ENCODE measurements at places on chromosomes 6 and 20.

DNA sequence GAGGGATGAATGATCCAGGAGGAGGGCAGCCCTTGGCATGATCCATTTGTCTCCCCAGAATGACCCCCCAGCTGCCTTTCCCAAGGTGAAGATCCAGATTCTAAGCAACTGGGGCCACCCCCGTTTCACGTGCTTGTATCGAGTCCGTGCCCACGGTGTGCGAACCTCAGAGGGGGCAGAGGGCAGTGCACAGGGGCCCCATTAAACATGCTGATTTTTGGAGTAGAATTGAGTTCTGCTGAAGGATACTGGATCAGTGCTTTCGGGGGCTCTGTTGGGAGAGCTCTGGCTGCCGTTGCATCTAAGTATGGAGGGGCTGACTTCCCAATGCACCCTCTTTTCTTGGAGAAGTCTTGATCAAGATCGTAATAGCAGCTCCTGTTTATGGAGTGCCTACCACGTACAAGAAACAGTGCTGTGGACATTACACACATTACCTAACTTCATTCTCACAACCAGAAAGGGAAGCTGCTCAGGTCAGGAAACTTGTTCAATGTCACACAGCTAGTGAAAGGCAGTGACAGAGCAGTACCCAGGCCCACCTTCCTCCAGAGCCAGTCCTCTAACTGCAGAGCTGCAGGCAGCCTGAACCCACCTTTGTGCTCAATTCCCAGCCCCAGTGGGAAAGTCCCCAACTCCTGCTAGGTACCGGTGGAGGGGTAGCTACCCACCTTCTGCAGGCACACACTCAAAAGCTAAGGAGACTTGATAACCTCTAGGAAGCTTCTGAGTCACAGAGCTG, 5.4 kb downstream of the SPAG4 start:
- DNase-seq, result no peak

- DNase-seq, result no peak
These were observed 23.5 kb downstream of the TOX2 start for GRCh38 chr20:43938017-43938655.

DNA sequence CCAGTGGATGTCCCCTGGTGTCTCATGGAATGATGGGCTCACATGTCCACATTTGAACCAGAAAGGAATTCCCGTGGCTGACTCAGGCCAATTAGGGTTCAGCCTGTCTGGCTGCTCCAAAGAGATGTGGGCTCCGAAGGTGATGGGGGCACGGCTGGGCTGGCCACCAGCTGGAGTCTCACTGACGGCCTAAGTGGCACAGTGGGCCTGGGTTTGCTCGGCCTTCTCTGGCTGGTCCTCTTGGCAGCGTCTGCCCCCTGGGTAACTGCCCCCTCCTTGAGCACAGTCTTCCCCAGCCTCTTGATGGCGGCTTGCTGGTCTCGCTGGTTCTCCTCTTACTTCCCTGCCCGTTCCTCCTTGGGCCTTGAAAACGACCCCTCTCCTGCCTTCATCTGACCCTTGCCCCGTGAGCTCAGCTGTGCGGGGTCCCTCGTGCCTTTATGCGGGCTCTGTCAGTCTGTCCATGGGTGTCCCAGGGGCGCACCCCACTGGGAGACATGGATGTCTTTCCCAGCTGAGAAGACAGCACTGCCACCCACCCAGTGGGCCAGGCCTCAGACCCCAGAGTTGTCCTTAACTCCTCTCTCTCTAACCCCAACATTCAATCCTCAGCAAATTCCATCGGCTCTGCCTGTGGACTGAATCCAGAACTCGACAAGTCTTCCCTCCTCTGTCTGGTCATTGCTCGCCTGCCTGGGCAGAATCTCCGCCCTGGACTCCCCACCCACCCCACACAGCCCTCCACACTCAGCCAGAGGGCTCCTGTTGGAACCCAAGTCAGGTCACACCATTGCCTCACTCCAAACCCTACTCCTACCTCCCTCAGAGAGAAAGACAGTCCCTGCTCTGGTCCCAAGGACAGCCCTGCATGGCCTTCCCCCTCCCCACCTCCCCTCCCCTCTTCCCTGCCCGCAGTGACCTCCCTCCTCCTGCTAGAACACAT, 78.7 kb downstream of the CEBPB start:
- no peak for DNase-seq

DNA sequence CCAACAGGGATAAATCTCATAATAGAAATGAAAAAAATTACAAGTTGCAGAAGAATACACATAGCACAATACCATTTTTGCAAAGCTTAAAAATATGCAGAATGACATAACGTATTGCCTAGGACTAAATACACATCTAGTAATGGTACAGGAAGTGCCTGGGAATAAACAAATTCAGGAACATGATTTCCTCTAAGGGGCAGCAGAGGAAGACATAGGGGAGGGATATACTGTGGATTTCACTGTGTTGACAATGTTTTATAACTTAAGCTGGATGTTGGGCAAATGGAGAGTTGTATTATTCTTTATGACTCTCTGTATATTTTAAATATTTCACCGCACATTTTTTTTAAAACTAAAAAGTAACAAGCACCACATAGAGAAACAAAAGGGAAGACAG, 5.6 kb upstream of the GLO1 start:
- DNase-seq, result no peak

GRCh38 chr20:8361006-8361652, 229.1 kb downstream of the PLCB1 start:
- DNase-seq, result no peak

- no peak for DNase-seq
These were observed 46.8 kb downstream of the SUN5 start for GRCh38 chr20:32957459-32957858.

DNA sequence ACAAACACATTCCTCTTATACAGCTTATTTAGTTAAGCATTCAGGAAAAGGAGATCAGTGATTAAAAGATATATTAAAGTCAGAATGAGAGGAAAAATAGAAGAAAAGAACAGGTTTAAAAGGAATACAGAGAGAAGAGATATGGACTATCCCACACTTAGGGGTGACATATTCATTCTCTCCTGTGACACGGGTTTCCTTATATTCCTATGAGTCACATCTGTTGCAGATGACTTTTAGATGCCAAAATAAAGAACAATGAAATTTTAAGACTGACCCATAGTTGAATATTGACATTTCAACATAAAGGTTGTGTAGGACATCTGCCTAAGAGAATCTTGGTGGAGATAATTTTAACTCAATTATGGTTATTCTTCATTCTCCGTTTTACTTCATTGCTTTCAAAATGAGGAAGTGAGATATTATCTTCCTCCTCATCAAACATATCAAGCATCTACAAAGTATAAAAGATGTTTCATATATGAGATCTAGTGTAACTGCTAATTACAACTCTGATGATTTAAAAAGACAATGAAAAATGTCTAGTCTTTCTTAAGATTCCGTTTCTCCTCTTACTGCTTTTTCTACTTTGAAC, 1336.7 kb upstream of the CITED2 start:
- no peak for DNase-seq

DNA sequence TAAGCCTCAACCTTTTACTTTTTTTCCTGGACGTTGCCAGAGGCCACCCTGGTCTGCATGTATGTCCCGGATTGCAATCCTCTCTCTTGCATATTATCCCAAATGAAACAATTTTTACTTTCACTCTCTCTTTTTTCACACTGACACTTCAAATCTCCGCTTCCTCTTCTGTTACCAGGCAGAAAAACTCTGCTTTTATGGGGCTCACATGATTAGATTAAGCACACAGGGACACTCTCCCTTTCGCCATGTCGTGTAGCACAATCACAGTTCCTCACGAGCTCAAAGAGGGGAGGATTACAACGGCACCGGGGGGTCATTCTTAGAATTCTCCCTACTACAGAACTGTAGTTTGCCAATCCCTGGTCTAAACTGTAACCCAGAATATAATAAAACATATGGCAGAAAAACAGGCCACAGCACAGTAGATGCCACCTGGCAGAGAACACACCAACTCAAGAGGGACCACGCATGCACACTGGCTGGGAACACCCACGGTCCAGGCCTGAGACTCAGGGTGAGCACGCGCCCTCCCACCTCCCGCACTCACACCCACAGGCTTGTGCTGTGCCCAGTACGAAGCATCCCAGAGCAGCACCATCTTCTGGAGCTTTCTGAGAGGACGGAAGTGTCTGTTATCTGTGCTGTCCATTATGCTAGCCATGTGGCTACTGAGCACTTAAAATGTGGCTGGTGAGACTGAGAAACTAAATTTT, 288.7 kb downstream of the KIF16B start:
- no peak for DNase-seq

DNA sequence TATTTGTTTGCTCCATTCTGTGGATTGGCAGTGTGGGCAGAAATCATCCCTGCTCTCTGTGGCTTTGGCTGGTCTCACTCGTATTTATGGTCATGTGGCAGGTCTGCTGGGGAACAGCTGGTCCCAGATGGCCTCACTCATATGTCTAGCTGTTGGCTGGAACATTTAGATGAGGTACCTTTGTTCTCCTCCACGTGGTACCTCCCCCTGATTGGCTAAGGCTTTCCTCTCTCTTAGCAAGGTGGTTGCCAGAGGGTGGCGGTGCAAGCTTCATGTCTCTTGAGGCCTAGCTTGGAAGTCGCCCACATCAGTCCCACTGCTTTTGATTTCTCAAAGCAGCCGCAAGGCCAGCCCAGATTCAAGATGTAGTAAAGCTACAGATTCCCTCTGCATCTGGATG, 348.5 kb upstream of the BTBD3 start:
- no peak for DNase-seq

GRCh38 chr6:97697456-97697855, 414.4 kb upstream of the MMS22L start:
- DNase-seq, result no peak

GRCh38 chr20:1660246-1660645, 2.7 kb upstream of the SIRPG start:
- no peak for DNase-seq

GRCh38 chr6:6910734-6911295, 196.9 kb upstream of the RREB1 start:
- DNase-seq, result no peak

GRCh38 chr6:2441601-2442475, 196.4 kb upstream of the GMDS start:
- no peak for DNase-seq

DNA sequence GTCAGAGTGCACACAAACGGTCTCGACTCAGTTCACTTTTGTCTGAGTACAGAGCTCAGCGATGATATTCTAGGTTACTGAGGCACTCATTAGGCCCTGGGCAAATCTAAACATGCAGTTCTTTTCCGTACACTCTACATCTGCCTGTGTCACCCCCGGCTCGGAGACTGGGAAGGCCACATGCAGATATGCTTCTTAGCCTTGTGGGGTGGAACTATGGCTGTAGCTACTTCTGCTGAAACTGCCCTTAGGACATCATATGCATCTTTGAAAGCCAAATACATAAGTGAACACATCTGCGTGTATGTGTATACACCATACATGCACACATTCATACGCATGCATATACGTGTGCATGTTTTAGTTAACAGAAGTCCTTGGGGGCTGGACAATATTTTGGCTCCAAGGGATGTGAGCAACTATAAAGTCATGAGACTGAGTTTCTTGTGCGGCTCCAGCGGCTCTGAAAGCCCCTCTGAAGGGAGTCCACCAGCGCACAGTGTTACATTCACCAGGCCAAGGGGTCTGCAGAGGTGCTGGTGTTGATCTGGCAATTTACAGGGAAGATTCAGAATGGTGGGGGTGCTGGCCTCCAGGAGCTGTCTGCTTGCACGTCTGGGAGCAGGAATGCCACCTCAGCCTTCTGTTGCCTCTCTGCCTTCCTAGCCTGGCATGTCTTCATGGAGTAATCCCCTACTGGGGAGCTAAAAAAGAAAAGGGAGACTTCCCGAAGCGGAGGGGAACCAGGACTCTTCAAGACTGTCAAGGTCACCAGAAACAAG, 31.6 kb downstream of the PSMG4 start:
- no peak for DNase-seq

GRCh38 chr6:70231311-70231710, 71.6 kb downstream of the COL9A1 start:
- DNase-seq, result no peak

DNA sequence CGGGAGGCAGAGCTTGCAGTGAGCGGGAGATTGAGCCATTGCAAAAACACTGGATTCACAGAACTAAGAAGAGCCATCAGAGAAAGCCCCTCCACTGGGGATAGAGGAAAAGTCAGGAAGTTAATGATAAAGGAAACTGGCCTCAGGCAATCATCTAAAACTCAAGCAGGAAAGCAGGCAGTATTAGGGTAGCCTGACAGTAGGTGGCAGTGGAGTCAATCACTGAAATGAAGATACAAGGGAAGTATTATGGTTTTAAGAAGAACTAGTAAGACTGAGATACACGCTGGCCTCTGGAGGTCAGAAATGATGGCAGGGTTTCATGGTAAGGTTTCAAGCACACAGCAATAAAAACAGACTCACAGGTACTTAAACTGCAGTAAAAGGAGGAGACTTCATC, 578.3 kb downstream of the HACE1 start:
- DNase-seq, result no peak

DNA sequence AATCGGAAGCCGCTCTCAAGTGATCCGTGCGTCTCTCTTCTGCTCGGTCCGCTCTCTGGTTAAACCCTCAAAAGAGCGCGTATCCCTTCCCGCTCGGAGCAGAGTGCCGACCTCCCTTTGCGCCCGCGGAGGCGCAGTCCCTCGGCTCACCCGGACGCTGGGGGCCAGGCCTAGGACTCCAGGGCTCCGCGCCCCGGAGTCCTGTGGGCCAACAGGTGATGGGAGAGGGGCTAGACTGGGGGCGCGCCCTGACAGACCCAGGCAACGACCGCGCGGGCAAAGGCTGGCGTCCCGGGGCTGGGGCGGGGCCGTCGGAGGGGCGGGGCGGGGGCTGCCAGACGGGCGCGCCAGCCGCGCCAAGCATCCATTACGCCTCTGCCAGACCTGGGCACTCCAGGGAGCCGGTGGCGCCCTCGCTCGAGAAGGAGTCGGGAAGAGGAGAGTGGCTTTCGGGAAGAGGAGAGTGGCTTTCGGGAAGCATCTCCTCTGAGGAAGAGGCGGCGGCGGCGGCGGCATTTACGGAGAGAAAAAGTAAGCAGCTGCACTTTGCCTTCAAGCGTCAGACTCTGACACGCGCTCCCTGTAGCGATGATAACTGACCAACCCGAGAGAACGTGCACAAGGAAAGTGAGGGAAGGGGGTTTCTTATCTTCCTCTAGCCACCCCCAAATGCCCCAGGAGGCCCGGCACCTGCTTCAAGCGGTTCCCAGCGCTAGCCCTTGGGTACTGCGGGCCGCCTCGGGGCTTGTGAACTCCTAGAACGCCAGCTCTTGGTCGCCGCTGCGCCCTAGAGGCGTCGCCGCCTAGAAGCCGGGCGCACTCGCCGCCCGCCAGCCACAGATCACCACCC, 2.6 kb downstream of the EPHA7 start:
- no peak for DNase-seq

DNA sequence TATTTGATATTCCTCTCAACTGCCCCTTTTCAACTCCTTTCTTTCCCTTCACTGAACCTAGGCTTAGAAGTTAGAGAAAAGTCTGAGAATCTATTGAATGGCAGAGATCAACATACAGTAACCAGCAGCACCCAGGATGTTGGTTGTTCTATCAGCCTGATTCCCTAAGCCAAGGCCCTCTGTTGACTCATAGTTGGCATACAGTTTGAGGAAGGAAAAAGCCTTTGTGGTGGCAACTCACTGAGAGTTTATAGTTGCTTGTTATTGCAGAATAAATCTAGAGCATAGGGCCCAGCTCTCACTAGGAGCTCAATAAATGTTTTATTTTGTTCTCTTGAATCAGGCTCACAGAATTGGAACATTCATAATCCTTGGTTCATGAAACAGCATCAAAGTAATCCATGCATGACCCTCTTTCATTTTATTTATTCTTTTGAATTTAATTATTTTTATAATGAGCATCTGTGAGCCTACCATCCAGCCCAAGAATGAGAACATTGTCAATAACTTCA, 119.1 kb upstream of the ADGRF1 start:
- peak; percentile 62 for DNase-seq

- no peak for DNase-seq
These were observed 103.0 kb downstream of the ADGRB3 start for GRCh38 chr6:68738039-68738438.

Data from SIG-M5 (cell line).